ENCODE measurements at places on chromosomes 12 and 14.

DNA sequence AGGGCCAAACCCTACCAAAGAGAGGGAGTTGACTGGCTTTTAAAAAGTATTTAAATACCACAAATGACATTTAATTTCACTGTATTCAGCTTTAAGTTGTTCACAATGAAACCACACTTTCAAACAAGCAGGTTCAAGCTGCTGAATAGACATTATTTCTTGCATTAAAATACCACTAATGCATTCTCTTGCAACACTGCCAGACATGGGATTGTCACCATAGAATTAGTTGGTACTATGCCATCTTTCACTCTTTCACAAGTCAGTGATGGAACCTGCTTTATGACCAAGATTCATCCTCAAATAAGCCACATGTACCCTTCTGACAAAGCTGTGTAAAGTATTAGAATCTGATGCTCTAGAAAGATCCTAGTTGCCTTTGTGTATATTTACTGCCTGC is 239.4 kb downstream of the PAWR start:
- DNase-seq = no peak

DNA sequence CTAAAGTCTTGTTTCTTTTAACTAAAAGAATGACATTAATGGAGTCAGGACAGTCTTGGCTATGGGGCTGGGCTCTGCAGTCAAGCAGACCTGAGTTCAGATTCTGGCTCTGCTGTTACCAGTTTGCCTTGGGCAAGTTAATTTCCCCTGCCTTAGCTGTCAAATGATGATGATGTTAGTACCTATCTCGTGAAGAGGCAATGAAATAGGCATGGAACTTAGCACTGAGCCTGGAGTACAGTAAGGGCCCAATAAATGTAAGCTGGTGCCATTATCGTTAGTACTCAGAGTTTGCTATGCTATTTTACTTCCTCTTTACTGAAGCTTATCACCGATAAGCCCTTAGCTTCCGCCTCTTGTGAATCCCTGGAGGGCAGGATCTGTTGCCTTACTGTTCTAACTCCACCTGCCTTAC is 8.5 kb downstream of the FBXW8 start:
- DNase-seq = peak; percentile 57

- DNase-seq = no peak
Observed at GRCh38 chr14:65255583-65256461, 153.5 kb upstream of the MAX start.

GRCh38 chr12:113887906-113888305 is 78.2 kb downstream of the RBM19 start:
- DNase-seq = no peak

DNA sequence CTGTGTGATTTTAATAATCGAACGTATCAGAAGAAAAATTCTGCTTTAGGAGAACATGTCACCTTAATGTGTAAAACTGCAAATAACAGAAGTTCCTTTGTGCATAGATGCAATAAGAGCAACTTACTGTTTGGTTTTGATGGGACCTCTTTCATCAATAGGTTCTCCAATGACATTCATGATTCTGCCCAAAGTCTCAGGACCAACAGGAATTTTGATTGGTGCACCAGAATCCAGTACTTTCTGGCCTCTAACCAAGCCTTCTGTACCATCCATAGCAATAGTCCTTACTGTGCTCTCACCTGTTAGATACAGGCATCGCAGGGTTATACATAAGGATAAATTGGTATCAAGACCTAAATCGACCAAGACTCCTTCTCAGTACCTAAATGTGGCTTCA is 1.1 kb downstream of the ATP5F1B start:
- no peak for DNase-seq

GRCh38 chr12:104864668-104865067 is 93.4 kb downstream of the SLC41A2 start:
- peak; percentile 47 for DNase-seq

GRCh38 chr14:71824816-71825215 is 107.4 kb upstream of the RGS6 start:
- DNase-seq = no peak

GRCh38 chr12:83016218-83016835 is 329.6 kb downstream of the TMTC2 start:
- no peak for DNase-seq

GRCh38 chr14:87952307-87953094 is 40.5 kb downstream of the GALC start:
- DNase-seq = peak; percentile 4

DNA sequence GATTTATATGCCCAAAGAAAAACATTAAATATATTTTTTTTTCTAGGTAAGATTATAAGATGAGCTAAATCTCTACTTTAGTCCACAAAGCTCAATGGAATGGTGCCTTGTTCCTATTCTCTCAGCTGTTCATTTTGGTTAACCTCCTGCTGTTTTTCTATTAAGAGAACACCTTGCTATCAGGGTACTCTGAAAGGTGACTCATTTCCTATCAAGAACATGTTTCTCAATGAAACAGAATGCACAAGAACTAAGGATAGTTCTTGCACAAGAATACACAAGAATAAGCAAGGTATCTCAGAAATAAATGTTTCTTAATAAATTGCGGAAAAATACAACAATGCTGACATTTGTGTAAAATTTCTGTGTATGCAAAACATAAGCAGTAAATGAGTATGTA is 14.1 kb downstream of the ABCD2 start:
- no peak for DNase-seq

- no peak for DNase-seq
Observed at GRCh38 chr12:117875744-117876435, 92.9 kb downstream of the KSR2 start.
